ENCODE measurements at places on chromosomes 5 and 9. TPM values are rescaled to one million over a fixed set of nuclear protein-coding genes. Genes with fewer than 3 reads are reported as not detected.
A peak's percentile ranks its signal among the peaks of the same experiment; 100 is the strongest.

DNA sequence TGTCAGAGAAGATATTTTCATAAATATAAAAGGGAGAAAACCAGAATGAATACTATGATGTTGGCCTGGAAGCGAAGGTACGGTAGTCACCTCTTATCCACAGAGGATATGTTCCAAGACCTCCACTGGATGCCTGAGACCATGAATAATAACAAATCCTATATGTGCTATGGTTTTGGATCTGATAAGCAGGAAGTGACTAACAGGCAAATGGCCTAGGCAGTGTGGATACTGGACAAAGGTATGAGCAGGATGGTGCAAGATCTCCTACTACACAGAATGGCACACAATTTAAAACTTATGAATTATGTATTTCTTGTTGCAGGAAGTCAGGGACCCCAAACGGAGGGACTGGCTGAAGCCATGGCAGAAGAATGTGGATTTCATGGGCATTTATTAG, 48.2 kb downstream of the ADAMTS12 start:
- H3K27me3 ChIP-seq: no peaks in the 10 kb centered on the region
- no peak overlapping the region for H3K27ac ChIP-seq
- H3K4me1 ChIP-seq: no peaks in the 10 kb centered on the region

DNA sequence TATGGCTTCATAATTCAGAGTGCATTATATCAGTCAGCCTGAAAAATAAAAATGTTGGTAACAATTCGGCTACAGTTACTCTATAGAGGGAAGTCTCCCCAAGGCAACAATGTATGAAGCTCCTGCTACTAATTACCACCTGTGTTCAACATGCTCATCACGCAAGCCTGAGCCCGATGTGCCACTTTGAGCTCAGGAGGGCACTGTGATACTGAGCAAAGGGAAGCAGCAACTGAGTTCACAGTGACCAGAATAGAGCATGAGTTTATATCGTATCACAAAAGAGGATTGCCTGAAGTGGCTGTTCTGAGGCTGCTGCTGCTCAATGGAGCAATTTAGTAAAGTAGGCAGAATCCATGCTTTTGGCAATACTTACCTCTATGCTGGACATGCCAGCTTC, 202.0 kb upstream of the HAPLN1 start:
- DNase-seq: no peak
- peaks cover 2% of the 10 kb centered on the region for H3K4me1 ChIP-seq
- no peaks in the 10 kb centered on the region for H3K27me3 ChIP-seq
- H3K27ac ChIP-seq: no peak overlapping the region
- no peak overlapping the region for H3K4me3 ChIP-seq

DNA sequence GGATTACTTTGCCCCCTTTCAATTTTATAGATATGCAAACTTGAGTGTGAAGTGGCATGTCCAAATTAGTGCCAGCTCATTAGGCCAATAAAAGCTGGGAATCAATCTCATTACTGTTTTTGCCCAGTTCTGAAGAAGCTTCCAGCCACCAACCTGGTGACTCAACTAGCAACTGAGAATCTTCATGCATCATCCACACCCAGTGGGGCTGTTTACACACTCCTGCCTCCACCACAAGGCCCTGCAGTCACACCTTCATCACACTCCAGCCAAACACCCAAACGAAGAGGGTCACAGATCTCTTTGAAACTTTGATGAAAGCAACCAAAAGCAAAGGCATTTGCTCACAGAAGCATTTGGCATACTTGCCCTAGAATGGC, 41.3 kb upstream of the S1PR3 start:
- no peaks in the 10 kb centered on the region for H3K27me3 ChIP-seq
- no peak overlapping the region for H3K4me3 ChIP-seq
- H3K36me3 ChIP-seq: no peaks in the 10 kb centered on the region
- H3K27ac ChIP-seq: peak overlapping the region; percentile 9
- H3K4me1 ChIP-seq: peaks cover 26% of the 10 kb centered on the region

- no peaks in the 10 kb centered on the region for H3K27me3 ChIP-seq
- H3K4me1 ChIP-seq: peaks cover 10% of the 10 kb centered on the region
- H3K27ac ChIP-seq: no peak overlapping the region
These were observed 8.8 kb downstream of the HTR4 start for GRCh38 chr5:148645527-148645926.

- no peaks in the 10 kb centered on the region for H3K4me1 ChIP-seq
- H3K27ac ChIP-seq: no peak overlapping the region
- no peak overlapping the region for H3K4me3 ChIP-seq
- no peaks in the 10 kb centered on the region for H3K36me3 ChIP-seq
- no peak for DNase-seq
- no peaks in the 10 kb centered on the region for H3K27me3 ChIP-seq
These were observed 28.3 kb downstream of the OLFML2A start for GRCh38 chr9:124805186-124805585.

- no peak for DNase-seq
- H3K4me1 ChIP-seq: no peaks in the 10 kb centered on the region
- no peaks in the 10 kb centered on the region for H3K36me3 ChIP-seq
- H3K4me3 ChIP-seq: no peak overlapping the region
- H3K27ac ChIP-seq: no peak overlapping the region
These were observed 47.8 kb downstream of the PDE4D start for GRCh38 chr5:59845730-59846129.

Gene ROPN1L
- 0.76 TPM for polyA plus RNA-seq

Gene LRRC14B
- not detected for polyA plus RNA-seq

Gene LHFPL2
- polyA plus RNA-seq: 8.9 TPM
